ENCODE measurements at places on chromosomes 5 and 9.

- DNase-seq, result no peak
Observed at GRCh38 chr5:5605170-5605764, 182.8 kb downstream of the ICE1 start.

DNA sequence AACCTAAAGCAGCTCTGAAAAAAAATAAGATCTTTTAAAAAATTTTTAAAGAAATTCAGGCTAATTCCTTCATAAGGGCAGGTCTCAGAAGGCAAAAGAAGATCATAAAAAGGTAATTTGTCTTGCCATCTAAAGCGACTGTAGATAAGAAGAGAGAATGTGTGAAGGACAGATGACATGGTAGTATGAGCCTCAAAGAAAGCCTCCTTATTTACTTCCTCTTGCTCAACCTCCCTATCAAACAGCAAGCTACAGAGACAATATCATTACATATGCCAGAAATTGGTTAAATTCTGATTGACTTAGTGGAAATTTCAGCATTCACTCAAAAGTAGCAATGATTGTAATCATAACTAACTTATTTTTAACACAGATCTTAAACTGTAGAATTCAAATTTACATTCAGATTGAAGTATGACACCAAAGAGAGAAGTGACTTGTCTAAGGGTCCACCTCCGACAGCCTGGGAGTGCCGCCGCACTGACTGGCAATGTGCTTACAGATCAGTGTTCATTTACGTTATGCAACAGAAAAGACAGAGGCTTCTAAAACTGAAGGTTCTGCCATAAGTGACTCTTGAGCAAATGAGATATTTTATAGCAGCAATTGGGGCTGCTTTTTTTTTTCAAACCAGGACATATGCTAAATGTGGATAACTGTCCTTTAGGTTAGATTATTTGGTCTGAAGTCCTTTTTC lies 132.0 kb downstream of the CEMIP2 start:
- DNase-seq, result no peak

- DNase-seq, result no peak
Observed at GRCh38 chr5:31427013-31427723, 104.7 kb downstream of the DROSHA start.

- no peak for DNase-seq
Observed at GRCh38 chr5:142736247-142736632, 33.9 kb upstream of the ARHGAP26 start.

- no peak for DNase-seq
Observed at GRCh38 chr9:7983490-7983889, 183.9 kb upstream of the DMAC1 start.

GRCh38 chr5:166369346-166369745 lies 1922.1 kb upstream of the WWC1 start:
- no peak for DNase-seq

DNA sequence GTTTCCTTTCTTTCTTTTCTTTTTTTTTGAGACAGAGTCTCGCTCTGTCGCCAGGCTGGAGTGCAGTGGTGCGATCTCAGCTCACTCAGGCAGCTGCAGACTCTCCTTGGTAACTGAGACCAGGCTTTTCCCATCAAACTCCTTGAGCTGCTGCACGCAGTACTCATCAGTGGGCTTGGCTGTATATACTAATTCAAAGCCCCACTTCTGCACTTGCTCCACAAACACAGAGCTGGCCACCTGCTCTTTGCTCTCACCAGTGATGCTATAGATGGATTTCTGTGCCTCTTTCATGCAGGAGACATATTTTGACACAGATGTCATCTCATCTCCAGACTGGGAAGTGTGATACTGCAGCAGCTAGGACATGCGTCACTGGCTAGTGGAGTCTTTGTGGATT lies 252.7 kb downstream of the AP3B1 start:
- no peak for DNase-seq

GRCh38 chr9:9950813-9951212 lies 662.0 kb downstream of the PTPRD start:
- no peak for DNase-seq

- no peak for DNase-seq
Observed at GRCh38 chr5:111840036-111840674, 83.2 kb upstream of the NREP start.

GRCh38 chr5:115766608-115767007 lies 49.9 kb downstream of the CDO1 start:
- DNase-seq, result no peak

- no peak for DNase-seq
Observed at GRCh38 chr5:41893074-41893851, 10.9 kb upstream of the RIMOC1 start.

GRCh38 chr5:133825631-133826289 lies 142.7 kb downstream of the C5orf15 start:
- peak; percentile 52 for DNase-seq

- peak; percentile 92 for DNase-seq
Observed at GRCh38 chr9:93962561-93963440, 7.6 kb upstream of the BARX1 start.

DNA sequence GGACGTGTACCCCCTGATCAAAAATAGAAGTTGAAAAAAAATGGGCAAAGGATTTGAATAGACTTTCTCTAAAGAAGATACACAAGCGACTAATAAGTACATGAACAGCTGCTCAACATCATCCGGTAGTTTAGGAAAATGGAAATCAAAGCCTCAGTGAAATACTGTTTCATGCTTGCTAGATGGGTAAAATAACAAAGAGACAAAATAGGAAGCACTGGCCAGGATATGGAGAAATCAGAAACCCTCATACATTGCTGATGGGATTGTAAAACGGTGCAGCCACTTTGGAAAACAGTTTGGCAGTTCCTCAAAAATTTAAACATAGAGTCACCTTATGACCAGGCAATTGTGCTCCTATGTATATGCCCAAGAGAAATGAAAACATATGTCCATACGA lies 65.0 kb upstream of the SUB1 start:
- DNase-seq, result no peak

DNA sequence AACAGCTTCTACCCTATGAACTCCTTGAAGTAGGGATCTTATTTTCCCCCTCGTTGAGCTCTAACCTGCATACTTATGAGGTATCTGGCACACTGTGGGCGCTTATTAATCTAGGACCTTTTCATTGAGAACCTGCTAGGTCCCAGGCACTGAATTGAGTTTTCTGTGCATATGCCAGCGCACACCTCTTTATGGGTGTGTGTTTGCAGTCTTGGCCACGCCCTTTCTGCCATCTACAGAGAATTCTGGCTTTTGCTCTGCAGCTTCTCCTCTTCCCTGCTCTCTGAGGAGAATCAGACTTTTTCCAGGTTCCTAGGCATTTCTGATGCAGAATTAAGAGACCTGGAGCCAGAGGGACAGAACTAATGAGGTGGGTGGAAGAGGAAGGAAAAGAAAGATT lies 25.4 kb upstream of the SSBP2 start:
- DNase-seq, result no peak

- DNase-seq, result no peak
Observed at GRCh38 chr9:130477564-130477963, 32.8 kb downstream of the ASS1 start.

DNA sequence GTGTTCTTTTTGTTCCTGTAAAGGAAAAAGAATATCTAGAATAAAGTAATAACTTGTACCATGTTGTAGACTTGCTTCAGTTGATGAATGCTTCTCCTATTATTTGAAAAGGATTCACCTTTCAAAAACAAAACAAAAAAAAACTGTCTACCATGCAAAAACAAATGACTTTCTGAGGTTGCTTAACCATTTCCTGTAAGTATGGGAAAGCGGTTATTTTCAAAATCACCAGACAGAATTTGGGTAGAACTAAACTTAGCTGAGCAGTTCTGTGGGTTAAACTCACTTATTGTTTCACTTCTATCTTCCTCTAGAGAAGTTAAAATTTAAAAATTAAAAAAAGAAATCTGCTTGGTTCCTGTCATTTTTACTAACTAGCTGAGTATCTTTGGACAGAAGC lies 25.2 kb downstream of the LNPEP start:
- no peak for DNase-seq
